ENCODE measurements at places on chromosomes 7 and 10.

DNA sequence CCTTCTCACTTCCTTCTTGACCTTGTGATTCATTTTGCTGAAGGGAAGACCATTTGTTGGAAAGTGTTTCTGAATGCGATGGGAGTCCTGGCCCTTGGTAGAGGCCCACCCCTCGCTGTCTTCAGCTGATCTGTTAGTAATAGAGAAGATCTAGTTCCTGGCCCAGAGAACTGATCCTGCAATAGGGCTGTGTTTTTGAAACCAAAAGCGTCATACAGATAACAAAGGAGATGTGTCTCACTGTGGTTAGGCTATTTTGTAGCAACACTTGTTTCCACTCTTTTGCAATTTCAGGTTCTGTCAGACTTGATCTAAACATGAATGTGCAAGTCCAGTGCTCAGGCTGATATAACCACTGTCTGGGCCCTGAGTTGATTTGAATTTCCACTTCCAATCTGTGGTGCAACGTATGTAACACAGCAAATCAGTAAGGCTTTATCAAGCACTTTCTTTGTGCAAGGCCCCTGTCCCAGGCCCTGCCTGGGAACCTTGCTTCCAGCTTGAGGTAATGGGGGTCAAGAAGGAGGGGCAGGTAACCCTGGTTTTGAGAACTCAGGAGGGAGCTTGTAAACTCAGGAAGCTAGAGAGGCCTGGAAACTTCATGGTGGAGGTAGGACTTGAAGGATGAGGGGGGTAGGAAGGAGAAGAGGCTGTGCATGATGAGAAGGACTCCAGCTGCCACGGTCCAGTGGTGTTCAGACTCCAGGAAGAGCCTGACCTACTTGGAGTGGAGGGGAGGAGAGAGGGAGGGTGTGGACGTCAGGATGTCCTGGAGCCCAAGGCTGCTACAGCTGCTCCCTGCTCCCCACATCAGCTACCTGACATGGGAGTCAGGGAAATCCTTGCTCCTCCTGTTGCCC lies 42.2 kb upstream of the SRGN start:
- DNase-seq: no peak

DNA sequence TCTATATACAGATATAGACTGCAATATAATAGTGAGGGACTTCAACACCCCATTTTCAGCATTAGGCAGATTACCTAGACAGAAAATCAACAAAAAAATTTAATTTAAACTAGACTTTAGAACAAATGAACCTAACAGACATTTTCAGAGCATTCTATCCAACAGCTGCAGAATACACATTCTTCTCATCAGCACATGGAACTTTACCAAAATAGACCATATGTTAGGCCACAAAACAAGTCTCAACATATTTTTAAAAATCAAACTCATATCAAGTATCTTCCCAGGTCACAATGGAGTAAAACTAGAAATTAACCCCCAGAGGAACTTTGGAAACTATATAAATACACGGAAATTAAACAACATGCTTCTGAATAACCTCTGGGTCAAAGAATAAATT lies 169.6 kb downstream of the MTERF1 start:
- no peak for DNase-seq

GRCh38 chr10:33179067-33179466 lies 155.4 kb downstream of the NRP1 start:
- no peak for DNase-seq

- no peak for DNase-seq
Measured at GRCh38 chr7:48402721-48403120, 231.5 kb downstream of the ABCA13 start.

GRCh38 chr7:18638594-18639452 lies 143.3 kb downstream of the HDAC9 start:
- no peak for DNase-seq

DNA sequence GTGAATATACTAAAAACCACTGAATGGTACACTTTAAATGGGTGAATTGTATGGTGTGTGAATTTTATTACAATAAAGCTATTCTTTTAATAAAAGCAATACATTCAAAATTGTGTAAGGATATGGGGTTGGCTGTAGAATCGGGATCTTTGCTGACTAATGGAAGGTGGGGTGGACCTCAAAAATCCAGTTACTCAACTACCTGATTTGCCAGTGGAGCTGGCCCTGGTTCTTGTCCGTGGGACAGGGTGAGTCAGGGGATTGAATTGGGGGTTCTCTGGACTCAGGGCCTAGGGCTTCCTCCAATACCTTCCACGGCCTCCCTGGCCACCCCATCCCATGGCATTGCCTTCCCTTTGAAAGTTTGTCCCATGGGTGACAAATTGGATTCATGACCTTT lies 13.5 kb upstream of the RABGEF1 start:
- no peak for DNase-seq

DNA sequence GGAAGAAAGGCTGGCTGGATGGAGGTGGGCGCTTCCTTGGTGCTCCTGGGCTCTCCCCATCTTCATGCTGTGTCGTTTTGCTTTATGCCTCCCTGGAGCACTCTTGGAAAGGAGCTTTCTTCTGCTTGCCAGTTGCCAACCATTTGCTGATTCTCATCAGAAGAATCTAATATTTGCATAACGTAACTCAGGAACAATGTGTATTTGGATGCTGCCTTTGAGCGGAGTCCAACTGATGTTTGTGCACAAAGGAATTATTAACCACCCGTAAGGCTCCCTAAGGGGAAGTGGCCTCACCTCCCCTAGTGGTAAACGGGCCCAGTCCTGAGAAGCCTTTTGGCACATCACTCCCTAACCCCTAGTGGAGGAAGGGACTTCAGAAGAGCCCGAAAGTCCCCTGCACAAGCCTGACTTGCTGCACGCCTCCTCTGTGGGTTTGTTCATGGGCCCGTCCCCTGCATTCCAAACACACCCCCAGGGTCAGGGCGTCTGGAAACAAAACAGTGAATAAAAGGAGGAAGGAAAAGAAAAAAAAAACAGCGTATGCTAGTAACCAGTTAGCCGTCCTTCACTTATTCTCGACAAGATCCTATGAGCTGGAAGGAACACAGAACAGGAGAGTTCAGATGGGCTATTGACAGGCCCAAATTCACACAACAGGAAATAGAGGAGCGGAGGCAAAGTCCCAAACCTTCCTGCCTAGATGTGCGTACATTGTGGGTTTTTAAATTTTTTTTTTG lies 602.2 kb downstream of the LRMDA start:
- DNase-seq: no peak

- no peak for DNase-seq
Measured at GRCh38 chr10:32979041-32979440, 21.0 kb upstream of the ITGB1 start.

DNA sequence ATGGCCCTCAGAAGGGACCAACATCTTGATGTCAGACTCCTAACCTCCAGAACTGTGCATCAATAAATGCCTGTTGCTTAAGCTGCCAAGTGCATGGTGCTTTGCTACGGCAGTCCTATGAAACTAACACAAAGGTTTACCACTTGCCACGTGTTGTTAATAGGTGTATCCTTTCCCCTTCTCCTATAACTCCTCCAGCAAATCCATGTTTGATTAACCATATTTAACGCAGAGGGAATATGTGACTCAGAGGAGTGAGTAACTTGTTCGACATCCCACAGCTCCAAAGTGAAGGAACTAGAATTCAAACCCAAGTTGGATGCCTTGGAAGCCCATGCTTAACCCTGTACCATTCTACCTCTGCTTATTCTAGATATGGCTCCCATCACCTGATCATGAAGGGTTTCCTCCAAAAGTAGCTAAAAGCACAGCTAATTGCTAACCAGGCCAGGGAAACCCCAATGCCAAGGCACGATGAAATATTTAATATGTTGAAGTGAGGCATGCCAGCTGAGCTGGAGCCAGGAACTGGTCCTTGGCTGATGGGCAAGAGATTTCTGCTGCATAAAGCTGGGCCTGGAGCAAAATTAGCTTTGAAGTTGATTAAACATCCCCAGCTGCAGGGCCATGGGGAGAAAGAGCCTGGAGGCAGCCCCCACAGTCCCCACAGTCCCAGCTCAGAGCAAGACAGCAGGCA lies 131.9 kb downstream of the C10orf90 start:
- DNase-seq: no peak

- no peak for DNase-seq
Measured at GRCh38 chr7:50856231-50856630, 73.5 kb upstream of the GRB10 start.

Measured in stimulated activated CD4-positive, alpha-beta T cell treated with anti-CD3 and anti-CD28 coated beads, Interleukin-2, amount 100 ng/mL, for 48 hours (primary cell).